ENCODE measurements at places on chromosomes 7 and 10. TPM values are rescaled to one million over a fixed set of nuclear protein-coding genes. Genes with fewer than 3 reads are reported as not detected.

Gene TBL2
- total RNA-seq = 26.5 TPM

Gene HMX3
- not detected for total RNA-seq

Gene HYAL4
- total RNA-seq = not detected

Gene OPN1SW
- not detected for total RNA-seq

Gene FAM221A
- 8.5 TPM for total RNA-seq

Gene GRM8
- not detected for total RNA-seq

- no peaks in the 10 kb centered on the region for H3K27me3 ChIP-seq
- no peak overlapping the region for H3K27ac ChIP-seq
- H3K36me3 ChIP-seq = no peaks in the 10 kb centered on the region
- no peak overlapping the region for H3K4me3 ChIP-seq
- H3K4me1 ChIP-seq = no peaks in the 10 kb centered on the region
Measured at GRCh38 chr7:121394709-121395140, 1.4 kb downstream of the FAM3C start.

DNA sequence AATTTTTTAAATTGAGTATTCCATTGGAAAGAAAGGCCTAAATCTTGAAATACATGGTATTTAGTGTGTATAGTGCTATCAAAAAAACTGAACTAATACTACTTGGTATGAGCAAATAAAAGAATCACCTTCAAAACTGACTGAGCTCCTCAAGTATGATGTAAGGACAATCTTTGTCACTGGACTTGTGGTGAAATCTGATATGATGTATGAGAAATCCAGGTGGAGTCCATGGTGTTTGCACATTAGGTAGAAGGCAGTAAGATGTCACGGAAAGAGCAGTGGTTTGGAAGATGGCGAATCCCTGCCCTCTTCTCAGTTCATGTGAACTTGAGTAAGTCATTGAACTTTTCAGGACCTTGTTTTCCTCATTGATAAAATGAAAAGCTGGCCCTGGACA lies 62.1 kb upstream of the COL1A2 start:
- no peaks in the 10 kb centered on the region for H3K27me3 ChIP-seq
- no peak overlapping the region for H3K4me3 ChIP-seq
- no peak overlapping the region for H3K27ac ChIP-seq
- no peaks in the 10 kb centered on the region for H3K36me3 ChIP-seq
- H3K4me1 ChIP-seq = no peaks in the 10 kb centered on the region
- DNase-seq = no peak

DNA sequence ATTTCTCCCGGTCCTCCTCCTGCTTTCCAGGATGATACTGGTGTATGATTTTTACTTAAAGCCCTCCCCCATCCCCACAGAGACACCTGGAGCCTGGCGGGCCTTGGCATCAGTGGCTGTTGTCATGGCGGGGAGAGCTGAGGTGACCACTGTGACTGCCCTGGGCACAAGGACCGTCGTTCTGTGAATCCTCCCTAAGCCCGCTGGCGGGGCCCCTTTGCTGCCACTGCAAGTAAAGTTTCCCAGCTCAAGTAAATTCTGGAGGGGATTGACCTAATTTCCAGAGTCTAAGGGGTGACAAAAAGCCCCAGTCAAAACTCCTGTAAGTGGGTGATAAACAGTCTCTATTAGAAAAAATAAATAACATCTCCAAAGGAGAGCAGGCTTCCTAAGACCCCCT lies 393.2 kb upstream of the PODXL start:
- no peak for DNase-seq
- H3K4me1 ChIP-seq = peaks cover 3% of the 10 kb centered on the region
- no peaks in the 10 kb centered on the region for H3K27me3 ChIP-seq
- H3K4me3 ChIP-seq = no peak overlapping the region
- H3K36me3 ChIP-seq = no peaks in the 10 kb centered on the region
- peak overlapping the region; percentile 98 for H3K27ac ChIP-seq

GRCh38 chr10:126408953-126409641 lies 20.8 kb upstream of the ADAM12 start:
- H3K27me3 ChIP-seq = no peaks in the 10 kb centered on the region
- no peak overlapping the region for H3K27ac ChIP-seq
- no peaks in the 10 kb centered on the region for H3K4me1 ChIP-seq
- no peak overlapping the region for H3K4me3 ChIP-seq
- no peaks in the 10 kb centered on the region for H3K36me3 ChIP-seq

DNA sequence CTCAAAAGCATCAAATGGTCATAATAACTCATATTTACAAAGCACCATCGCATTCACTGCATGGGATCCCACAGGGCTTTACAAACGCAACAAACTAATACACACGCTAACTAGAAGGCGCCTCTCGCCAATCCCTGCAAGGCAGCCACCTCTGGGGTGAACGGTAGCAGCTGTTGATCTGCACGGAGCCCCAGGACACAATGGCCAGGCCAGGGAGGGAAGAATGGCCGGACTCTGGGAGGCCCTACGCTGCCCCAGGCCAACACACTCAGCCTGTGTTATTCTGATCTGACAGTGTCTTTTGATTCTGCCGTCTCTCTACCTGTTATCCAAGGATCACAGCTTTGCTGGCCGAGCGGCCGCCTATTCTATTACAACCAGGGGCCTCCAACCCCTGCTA lies 41.8 kb downstream of the HABP2 start:
- no peak for DNase-seq
- no peaks in the 10 kb centered on the region for H3K4me1 ChIP-seq
- no peaks in the 10 kb centered on the region for H3K27me3 ChIP-seq
- H3K27ac ChIP-seq = no peak overlapping the region
- no peaks in the 10 kb centered on the region for H3K36me3 ChIP-seq

DNA sequence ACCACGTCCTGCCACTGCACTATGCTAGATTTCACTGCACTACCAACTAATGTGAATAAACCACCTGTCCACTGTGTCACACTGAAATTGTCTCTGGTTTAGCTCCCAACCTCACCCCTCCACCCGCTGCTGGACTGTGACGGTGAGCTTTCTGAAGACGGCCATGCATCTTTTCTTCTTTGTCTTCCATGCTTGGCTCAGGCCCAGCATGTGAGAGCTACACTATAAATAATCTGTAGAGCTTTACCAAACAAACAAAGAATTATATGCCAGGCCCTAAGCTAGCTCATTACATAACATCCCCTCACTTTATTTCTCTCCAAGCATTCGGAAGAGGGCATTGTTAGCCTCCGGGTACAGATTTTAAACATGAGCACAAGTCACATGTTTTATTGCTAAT lies 633.2 kb downstream of the TNS3 start:
- H3K27ac ChIP-seq = no peak overlapping the region
- H3K27me3 ChIP-seq = no peaks in the 10 kb centered on the region
- no peaks in the 10 kb centered on the region for H3K4me1 ChIP-seq
- no peaks in the 10 kb centered on the region for H3K36me3 ChIP-seq
- no peak for DNase-seq

DNA sequence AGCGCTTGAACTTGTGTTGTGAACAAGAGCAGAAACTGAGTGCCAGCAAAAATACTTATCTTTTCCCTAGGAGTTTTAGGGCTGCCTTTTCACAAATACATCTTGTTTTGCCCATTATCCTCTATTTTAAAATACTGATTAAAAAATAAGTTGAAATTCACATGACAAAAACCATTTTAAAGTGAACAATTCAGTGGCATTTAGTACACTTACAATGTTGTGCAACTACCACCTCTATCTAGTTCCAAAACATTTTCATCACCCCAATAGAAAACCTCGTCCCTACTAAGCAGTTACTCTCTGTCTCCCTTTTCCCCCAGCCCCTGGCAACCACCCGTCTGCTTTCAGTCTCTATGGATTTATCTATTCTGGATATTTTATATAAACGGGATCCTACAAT lies 1.4 kb downstream of the WBP1L start:
- peaks cover 3% of the 10 kb centered on the region for H3K4me1 ChIP-seq
- peak overlapping the region; percentile 79 for H3K4me3 ChIP-seq
- no peak overlapping the region for H3K27ac ChIP-seq
- no peak for DNase-seq
- H3K27me3 ChIP-seq = no peaks in the 10 kb centered on the region

- H3K27me3 ChIP-seq = no peaks in the 10 kb centered on the region
- H3K4me1 ChIP-seq = no peaks in the 10 kb centered on the region
- no peak for DNase-seq
- no peaks in the 10 kb centered on the region for H3K36me3 ChIP-seq
- H3K4me3 ChIP-seq = no peak overlapping the region
Measured at GRCh38 chr7:20307119-20307518, 23.6 kb upstream of the ITGB8 start.

GRCh38 chr7:43850348-43851116 lies 18.8 kb downstream of the MRPS24 start:
- no peaks in the 10 kb centered on the region for H3K4me1 ChIP-seq
- H3K27ac ChIP-seq = no peak overlapping the region
- H3K4me3 ChIP-seq = no peak overlapping the region
- no peaks in the 10 kb centered on the region for H3K27me3 ChIP-seq
- DNase-seq = no peak

- H3K27ac ChIP-seq = no peak overlapping the region
- no peak overlapping the region for H3K4me3 ChIP-seq
Measured at GRCh38 chr10:96656839-96657238, 63.5 kb downstream of the PIK3AP1 start.

DNA sequence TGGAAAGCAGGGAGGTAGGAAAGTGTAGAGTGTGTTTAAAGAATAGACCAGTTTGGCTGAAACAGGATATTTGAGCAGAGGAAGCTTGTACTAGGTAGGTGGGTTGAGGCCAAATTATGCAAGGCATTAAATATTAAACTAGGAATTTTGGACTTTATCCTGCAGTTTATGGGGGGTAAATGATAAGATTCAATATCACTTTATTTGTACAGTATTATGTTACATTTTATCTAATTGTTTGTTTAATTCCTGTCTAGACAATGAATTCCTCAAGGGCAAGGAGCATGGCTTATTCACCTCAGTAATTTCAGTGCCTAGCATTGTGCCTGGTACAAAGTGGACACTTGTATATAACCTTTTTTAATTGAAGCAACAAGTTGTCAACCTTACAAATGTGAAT lies 125.9 kb downstream of the CFTR start:
- H3K27ac ChIP-seq = no peak overlapping the region
- no peaks in the 10 kb centered on the region for H3K36me3 ChIP-seq
- H3K27me3 ChIP-seq = no peaks in the 10 kb centered on the region
- no peak overlapping the region for H3K4me3 ChIP-seq

DNA sequence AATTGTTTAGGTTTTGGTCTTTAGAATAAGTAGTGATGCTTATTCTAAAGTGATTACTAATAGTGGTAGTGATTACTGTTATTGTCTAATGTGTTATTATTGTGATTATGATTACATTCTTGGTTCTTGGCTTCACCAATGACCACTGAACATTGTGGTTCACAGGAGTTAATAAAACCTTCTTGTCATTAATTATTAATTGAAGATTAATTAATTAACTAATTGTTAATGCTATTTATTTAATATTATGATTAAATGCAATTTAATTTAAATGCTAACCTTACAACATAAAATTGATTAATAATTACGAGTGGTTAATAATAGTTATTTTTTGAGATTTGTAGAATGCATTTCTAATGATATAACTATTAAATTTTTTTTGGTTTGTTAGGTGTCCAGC lies 747.7 kb upstream of the POM121L12 start:
- H3K27me3 ChIP-seq = no peaks in the 10 kb centered on the region
- no peak overlapping the region for H3K4me3 ChIP-seq
- H3K36me3 ChIP-seq = no peaks in the 10 kb centered on the region
- no peaks in the 10 kb centered on the region for H3K4me1 ChIP-seq

GRCh38 chr7:99000904-99001465 lies 122.7 kb downstream of the TRRAP start:
- H3K27ac ChIP-seq = no peak overlapping the region
- H3K27me3 ChIP-seq = no peaks in the 10 kb centered on the region
